Right ventricle myocardium superior (tissue), 1 donor: ENCODE measurements at places on chromosomes 5 and 9. TPM values are rescaled to one million over a fixed set of nuclear protein-coding genes. Genes with fewer than 3 reads are reported as not detected.

- DNase-seq = no peak
These were observed 65.2 kb downstream of the USP20 start for GRCh38 chr9:129900263-129901027.

Gene NR4A3
- total RNA-seq = 3.7 TPM

- no peak for DNase-seq
These were observed 9.2 kb upstream of the TERT start for GRCh38 chr5:1304033-1304432.

Gene NPM1
- 342 TPM for total RNA-seq

DNA sequence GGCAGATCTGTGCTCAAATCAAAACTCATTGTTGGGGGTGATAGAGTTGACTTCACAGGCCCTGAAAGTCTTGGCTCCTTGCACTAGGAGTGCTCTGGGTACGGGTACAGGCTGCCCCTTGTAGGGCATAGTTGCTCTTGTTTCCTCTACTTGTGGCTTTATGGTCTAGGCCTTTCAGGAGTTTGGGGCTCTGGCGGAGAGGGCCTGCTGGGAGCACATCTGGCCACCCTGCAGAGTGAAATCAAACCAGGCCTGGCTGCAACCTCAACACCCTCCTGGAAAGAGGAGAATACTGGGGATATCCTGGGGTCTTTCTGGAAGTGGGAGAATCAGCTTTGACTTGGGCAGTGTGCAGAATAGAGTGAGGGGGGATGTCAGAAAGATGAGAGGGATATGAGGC lies 1.5 kb downstream of the TGFBI start:
- no peak for DNase-seq

DNA sequence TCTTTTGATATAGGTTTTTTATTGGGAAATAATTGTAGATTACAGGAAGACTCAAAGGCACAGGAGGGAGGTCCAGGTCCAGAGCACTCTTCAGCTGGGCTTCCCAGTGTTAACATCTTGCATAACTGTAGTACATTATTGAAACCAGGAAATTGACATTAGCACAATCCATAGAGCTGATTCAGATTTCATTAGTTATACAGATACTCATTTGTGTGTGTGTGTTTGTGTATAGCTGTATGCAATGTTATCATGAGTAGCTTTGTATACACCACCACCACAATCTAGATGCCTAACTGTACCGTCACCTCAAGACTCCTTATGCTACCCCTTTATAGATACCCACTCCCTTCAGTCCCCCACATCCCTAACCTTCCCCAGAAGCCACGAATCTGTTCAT lies 47.9 kb downstream of the SLC36A1 start:
- no peak for DNase-seq

GRCh38 chr9:34964458-34964857 lies 6.4 kb downstream of the PHF24 start:
- no peak for DNase-seq

GRCh38 chr5:59543821-59544442 lies 349.6 kb downstream of the PDE4D start:
- DNase-seq = no peak

DNA sequence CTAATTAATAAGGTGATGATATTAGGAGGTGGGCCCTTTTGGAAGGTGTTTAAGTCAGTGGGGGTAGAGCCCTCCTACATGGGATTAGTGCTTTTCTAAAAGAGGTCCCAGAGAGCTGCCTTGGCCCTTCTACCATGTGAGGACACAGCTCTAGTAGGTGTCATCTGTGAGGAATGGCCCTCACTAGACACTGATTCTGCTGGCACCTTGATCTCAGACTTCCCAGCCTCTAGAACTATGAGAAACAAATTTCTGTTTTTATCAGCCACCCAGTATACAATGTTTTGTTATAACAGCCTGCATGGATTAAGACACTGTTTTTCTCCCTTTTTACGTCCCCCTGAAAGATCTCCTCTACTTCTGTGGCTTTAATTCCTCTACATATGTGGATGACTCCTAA lies 31.6 kb downstream of the ACER2 start:
- no peak for DNase-seq

Gene POU5F2
- 0.24 TPM for total RNA-seq

DNA sequence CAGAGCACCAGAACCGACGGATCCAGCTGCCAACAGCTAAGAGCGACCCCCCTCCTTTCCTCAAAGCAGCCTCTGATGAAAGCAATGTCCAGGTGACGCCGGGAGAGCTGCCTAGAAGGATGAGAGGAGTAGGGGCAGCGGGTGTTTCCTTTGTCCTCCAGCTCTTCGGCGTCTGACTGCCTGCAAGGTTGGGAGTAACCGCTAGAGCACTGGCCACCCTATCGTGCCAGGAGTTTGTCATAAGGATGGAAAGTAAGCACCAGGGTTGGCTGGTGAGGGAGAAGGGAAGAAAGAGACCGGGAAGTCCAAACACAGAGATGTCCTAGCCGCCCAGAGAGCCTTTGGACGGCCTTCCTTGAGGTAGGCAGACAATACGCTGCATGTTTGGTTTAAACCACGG lies 10.8 kb downstream of the MRPL36 start:
- DNase-seq = no peak

Gene LCNL1
- total RNA-seq = 9.7 TPM

GRCh38 chr9:111992523-111992922 lies 95.9 kb downstream of the UGCG start:
- DNase-seq = no peak

GRCh38 chr5:71891406-71891805 lies 172.3 kb downstream of the CARTPT start:
- no peak for DNase-seq

GRCh38 chr5:116579144-116579543 lies 4.5 kb upstream of the SEMA6A start:
- no peak for DNase-seq

DNA sequence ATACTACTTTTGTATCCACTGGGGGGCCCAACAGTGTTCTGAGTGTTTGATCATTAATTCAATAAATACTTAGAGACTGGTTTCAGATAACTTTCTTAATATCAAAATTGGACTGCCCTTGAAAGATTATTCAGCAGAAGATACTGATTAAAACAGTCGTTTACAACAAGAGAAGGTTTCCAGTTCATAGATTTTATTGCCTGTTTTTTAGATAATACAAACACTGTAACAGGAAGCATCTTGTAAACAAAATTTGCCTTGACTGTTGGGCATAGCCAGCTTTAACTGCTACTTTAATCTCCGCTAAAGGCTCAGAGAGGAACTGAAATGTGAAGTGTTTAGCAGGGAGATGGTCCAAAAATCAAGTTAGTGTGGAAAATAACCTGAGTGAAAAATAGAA lies 1168.7 kb upstream of the NUDT12 start:
- DNase-seq = no peak
